Foreskin melanocyte (primary cell): ENCODE measurements at places on chromosomes 1 and 21.

- DNase-seq: no peak
Measured at GRCh38 chr1:32872192-32872460, 1.4 kb upstream of the FNDC5 start.

GRCh38 chr1:183239793-183240525, 53.9 kb downstream of the LAMC2 start:
- DNase-seq: no peak

DNA sequence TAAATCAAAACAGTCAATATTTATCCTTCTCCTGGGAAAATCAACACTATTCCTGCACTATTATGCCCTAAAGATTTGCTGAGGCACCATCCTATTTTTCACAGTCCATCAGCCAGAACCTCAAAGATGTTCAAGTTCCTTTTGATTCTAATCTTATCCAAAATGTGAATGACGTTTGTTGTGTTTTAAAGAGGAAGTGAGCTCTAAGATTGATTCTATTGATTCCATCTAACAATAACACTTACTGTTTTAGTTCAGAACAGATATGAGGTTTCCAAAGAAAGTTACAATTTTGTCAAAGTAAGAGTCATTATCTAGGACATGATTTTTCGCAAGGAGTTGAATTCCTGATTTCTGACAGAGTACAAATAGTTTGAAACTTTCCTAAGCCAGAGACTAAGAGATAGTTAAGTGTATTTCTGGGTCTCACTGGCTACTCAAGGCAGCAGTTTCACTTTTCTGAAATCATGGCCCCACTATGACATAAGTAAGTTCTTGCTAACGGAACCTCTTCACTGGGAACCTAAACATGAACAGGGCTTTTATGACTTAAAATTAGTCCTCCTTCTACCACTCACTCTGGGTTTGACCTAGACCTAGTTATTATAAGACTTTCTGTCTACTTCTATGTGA, 84.7 kb downstream of the LHX9 start:
- DNase-seq: peak; percentile 44

- DNase-seq: no peak
Measured at GRCh38 chr21:38878379-38879179, 72.8 kb downstream of the ETS2 start.

GRCh38 chr1:245156736-245157505, 2.1 kb downstream of the KIF26B start:
- DNase-seq: no peak

DNA sequence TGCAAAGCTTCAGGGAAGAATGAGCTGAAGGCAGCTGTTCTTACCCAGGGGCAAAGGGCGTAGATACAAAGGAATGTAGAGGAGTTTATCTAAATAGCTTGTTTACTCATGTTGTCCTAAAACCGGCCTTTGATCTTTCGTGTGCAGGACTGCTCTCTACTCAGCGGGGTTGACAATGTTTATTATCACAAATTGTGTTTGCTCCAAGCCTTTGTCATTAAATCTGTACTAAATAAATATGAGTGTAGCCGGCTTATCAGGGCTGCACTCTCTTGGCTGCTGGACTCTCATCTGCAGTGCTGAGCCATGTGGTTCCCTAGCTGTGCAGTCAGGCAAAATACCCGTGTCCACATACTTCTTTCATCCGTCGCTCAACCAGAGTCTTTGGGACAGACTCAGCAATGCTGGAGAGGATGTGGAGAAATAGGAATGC, 199.0 kb downstream of the LBR start:
- no peak for DNase-seq

- no peak for DNase-seq
Measured at GRCh38 chr1:84425150-84425896, 27.0 kb downstream of the DNASE2B start.

- no peak for DNase-seq
Measured at GRCh38 chr1:243896313-243896712, 46.3 kb upstream of the AKT3 start.

- DNase-seq: no peak
Measured at GRCh38 chr1:156151093-156151688, 2.2 kb upstream of the SEMA4A start.

GRCh38 chr1:225578251-225578977, 74.5 kb downstream of the ENAH start:
- DNase-seq: no peak

GRCh38 chr1:90154711-90155110, 159.8 kb downstream of the ZNF326 start:
- no peak for DNase-seq

DNA sequence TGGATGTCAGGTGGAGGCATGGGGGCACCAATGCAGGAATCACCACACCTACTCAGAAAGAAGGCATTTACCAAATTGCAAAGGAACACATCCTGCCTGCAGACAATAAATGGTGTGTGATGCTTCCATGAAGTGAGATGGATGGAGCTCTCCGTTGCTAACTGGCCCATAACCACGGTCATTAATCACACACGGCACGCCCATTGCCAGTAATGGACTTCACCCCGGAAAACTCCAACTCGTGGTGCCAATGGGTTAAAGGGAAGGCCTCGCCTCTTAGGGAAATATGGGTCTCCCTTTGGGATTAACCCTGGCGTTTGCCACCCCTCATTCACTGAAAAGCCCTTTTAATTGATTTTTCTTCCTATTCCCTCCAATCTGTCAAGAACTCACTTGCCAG, 443.1 kb upstream of the DAB1 start:
- DNase-seq: no peak
